Lower lobe of right lung (tissue), 2 donors: ENCODE measurements at places on chromosomes 1 and 21.
A peak's percentile ranks its signal among the peaks of the same experiment; 100 is the strongest.

DNA sequence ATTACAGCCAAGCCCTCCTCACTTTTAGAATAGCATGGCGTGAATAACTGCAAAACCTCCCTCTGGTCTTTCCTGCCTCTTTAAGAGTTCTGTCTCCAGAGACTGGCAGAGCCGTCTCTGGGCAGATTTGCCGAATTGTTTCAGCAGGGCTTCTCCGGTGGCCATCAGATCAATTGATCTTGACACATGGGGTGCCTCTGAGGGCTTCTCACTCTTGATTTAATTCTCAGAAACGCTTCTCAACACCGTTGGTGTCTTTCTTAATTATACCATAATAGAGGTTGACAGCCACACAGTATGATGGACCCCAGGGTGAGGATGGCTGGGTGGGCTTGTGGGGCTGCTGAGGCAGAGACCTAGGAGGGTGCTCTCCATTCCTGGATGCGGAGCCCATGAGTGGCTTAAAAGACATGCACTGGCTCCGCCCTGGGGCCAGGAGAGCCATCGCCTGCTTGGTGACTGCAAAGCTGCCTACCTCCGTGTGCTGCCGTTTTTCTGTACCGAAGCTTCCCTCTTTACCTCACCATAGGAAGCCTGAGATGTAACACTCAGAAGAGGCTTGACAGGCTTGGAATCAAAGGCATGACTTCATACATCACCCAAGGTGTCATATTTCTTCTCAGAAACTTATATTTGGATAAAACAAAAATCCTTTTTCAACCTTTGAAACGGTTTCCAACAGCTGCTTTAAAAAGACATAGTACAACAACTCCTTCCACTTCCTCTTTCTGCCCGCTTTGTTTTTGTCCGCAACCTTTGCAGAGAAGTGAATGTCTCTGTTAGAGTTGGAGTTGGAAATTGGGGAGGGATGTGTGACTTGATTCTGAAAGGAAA is 82.9 kb downstream of the GALNT2 start:
- no peak overlapping the region for H3K27ac ChIP-seq
- no peak for DNase-seq
- no peaks in the 10 kb centered on the region for H3K36me3 ChIP-seq
- no peaks in the 10 kb centered on the region for H3K27me3 ChIP-seq
- H3K4me1 ChIP-seq, result peaks cover 33% of the 10 kb centered on the region
- no peak overlapping the region for H3K4me3 ChIP-seq

DNA sequence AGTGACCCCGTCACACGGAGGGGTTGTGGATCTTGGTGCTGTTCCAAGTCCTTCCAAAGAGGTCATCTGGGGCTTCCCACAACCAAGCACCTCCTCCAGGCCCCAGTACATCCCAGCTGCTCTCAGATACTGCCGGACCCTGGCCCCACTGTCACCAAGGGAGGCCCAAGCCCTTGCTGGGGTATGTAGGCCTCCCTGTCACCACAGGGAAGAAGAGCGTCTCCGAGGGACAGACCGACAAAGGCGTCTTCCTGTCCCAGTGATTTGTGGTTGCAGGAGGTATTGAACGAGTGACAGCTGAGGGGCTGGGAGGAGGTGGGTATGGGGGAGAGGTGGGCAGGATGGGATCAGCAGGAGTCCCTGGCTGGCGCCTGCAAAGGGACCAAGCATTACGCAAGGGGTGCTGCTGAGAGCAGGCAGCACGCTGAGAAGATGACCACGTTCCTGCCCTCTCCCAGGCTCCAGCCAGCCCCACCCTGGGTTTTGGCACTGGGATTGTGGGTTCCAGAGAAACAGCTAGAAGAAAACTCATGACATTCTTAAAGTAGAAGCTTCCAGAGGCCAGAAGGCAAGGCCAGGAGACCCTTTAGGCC is 29.7 kb downstream of the LRP8 start:
- no peak overlapping the region for H3K27ac ChIP-seq
- peaks cover 8% of the 10 kb centered on the region for H3K4me1 ChIP-seq
- no peak for DNase-seq
- H3K36me3 ChIP-seq, result no peaks in the 10 kb centered on the region
- no peak overlapping the region for H3K4me3 ChIP-seq

GRCh38 chr1:64474665-64475439 is 4.9 kb downstream of the CACHD1 start:
- peaks cover 53% of the 10 kb centered on the region for H3K4me1 ChIP-seq
- peak; percentile 74 for DNase-seq
- no peak overlapping the region for H3K27ac ChIP-seq
- no peak overlapping the region for H3K4me3 ChIP-seq

GRCh38 chr1:22142315-22143064 is 407 bp downstream of the WNT4 start:
- H3K4me3 ChIP-seq, result peak overlapping the region; percentile 60
- peaks cover 46% of the 10 kb centered on the region for H3K27me3 ChIP-seq
- DNase-seq, result no peak
- H3K4me1 ChIP-seq, result peaks cover 18% of the 10 kb centered on the region

DNA sequence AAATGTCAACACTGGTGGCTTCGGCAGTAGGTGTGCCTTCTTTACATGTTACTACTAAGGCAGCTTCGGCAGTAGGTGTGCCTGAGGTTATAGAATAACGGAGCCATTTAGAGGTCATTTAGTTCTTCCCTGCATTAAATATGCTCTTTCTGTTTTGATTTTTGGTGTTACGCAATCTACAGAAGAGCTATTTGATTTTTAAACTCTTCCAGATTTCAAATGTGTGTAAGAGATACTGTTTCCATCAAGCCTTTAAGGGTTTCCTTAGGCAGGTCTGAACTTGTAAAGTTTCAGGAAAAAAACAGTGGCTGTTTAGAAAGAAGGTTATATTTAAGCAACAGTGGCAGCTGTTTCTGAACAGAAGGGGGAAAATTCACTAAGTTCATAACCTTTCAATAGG is 54.8 kb downstream of the PIK3R3 start:
- no peak for DNase-seq
- no peak overlapping the region for H3K4me3 ChIP-seq
- no peak overlapping the region for H3K27ac ChIP-seq
- H3K27me3 ChIP-seq, result no peaks in the 10 kb centered on the region
- H3K4me1 ChIP-seq, result no peaks in the 10 kb centered on the region

DNA sequence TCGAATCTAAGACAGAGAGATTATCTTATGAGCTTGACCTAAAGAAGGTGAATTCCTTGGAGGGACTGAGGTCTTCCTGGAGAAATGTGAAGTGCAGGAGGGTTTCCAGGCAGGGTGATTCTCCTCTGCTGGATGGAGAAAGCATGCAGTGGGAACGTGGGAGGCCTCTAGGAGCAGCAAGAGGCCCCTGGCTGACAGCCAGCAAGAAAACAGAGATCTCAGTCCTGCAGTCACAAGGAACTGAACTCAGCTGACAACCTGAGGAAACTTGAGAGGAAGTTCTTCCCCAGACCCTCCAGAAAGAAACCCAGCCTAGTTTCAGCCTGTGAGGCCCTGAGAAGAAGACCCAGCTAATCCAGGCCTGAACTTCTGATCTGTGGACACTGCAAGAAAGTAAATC is 345.9 kb downstream of the FAM72C start:
- peaks cover 6% of the 10 kb centered on the region for H3K27me3 ChIP-seq
- no peaks in the 10 kb centered on the region for H3K4me1 ChIP-seq
- no peak overlapping the region for H3K4me3 ChIP-seq
- no peak for DNase-seq
- H3K36me3 ChIP-seq, result no peaks in the 10 kb centered on the region
